Activated T-helper 1 cell treated with Interleukin-2 at 50 U/mL for 16 hours (primary cell): ENCODE measurements at places on chromosomes 16 and 17.

DNA sequence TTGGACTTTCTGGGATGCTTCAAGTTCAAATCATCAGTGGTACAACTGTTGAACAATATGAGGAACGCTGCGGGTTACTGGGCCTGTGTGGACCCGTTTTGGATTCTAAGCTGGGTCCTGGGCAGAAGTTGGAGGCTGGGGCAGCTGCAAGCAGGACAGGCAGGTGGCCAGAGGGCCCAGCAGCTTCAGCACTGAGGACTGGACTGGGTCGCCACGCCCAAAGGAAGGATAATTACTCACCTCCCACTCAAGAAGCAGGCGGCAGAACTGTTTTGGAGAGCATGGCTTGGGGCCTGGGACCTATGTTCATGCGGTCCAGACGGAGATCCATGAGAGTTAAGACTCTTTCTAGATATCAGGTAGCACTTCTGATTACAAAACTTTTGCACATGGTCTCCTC, 1.5 kb upstream of the ZNHIT3 start:
- no peak for DNase-seq

GRCh38 chr16:68426347-68426652, 22.0 kb downstream of the SMPD3 start:
- DNase-seq, result no peak

GRCh38 chr17:56708220-56708558, 114.7 kb downstream of the NOG start:
- no peak for DNase-seq

GRCh38 chr17:44749980-44750318, 8.8 kb upstream of the ADAM11 start:
- no peak for DNase-seq

DNA sequence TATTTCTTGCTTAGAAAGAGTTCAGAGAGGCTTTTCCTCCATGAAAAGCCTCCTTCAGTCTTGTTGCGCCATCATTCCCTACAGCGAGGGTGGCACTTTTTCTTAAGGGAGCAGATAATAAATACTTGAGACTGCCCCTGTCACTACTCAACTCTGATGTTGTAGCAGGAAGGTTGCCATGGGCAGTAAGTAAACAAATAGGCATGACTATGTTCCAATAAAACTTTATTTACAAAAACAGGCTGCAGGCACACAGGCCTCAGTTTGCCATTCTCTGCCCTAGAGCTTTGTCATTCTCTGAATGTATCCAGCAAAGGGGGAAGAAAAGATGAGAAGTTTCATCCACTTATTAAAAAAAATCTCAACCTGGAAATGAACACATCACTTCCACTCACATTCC, 60.4 kb downstream of the MYOCD start:
- DNase-seq, result no peak

DNA sequence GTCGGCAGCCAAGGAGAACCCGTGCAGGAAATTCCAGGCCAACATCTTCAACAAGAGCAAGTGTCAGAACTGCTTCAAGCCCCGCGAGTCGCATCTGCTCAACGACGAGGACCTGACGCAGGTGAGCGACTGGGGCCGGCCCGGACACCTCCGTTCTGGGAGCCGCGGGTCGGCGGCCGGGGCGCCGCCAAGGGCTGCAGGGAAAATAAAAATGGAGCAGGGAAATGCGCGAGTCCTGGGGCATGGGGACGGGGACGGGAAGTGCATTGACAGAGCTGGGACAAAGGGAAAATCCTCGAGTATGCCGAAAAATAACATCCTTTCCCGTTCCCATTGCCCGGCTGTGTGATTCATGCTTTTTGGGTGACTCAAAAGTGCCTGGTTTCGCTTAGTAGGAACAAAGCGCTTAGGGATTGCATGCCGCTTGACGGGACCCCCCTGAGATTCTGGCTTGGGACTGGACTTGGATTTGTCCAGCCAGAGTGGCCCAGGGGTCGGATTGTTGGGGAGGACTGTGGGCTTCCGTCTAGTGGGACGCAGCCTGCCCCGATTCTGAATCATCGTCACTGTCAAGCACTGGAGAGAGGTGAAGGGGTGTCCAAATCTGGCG, 699 bp downstream of the MPRIP start:
- no peak for DNase-seq

GRCh38 chr16:79076047-79076767, 524.3 kb downstream of the MAF start:
- DNase-seq, result no peak

GRCh38 chr17:45759761-45760160, 24.4 kb upstream of the CRHR1 start:
- no peak for DNase-seq

DNA sequence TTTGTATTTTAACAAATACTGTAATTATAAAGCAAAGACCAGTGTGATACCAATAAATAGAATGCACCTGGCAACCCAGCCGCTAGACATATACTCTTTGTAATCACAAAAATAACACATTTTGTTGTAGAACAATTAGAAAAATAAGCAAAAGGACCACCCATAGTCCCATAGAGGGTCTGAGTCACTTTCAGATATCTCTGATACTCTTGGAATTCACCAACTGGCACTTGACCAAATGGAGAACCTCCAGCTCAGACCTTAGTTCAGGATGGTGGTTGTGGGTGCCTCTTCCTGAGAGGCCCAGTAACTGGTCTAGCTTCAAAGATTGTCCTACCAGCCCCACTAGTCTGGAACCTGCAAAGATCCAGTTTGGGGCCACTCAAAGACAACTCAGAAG, 789 bp upstream of the TERF2 start:
- DNase-seq, result no peak

GRCh38 chr16:89253548-89254287, 36.2 kb downstream of the ZNF778 start:
- no peak for DNase-seq

- DNase-seq, result no peak
Observed at GRCh38 chr16:2986623-2987188, 6.5 kb upstream of the PKMYT1 start.

- DNase-seq, result no peak
Observed at GRCh38 chr17:2025622-2026309, 632 bp upstream of the RTN4RL1 start.

- DNase-seq, result no peak
Observed at GRCh38 chr17:55453839-55454557, 32.4 kb upstream of the MMD start.

GRCh38 chr17:34195987-34196386, 59.1 kb upstream of the CCL2 start:
- no peak for DNase-seq

GRCh38 chr17:57006040-57006439, 28.1 kb downstream of the SCPEP1 start:
- DNase-seq, result no peak

- no peak for DNase-seq
Observed at GRCh38 chr16:26856791-26857190, 209.9 kb upstream of the C16orf82 start.

DNA sequence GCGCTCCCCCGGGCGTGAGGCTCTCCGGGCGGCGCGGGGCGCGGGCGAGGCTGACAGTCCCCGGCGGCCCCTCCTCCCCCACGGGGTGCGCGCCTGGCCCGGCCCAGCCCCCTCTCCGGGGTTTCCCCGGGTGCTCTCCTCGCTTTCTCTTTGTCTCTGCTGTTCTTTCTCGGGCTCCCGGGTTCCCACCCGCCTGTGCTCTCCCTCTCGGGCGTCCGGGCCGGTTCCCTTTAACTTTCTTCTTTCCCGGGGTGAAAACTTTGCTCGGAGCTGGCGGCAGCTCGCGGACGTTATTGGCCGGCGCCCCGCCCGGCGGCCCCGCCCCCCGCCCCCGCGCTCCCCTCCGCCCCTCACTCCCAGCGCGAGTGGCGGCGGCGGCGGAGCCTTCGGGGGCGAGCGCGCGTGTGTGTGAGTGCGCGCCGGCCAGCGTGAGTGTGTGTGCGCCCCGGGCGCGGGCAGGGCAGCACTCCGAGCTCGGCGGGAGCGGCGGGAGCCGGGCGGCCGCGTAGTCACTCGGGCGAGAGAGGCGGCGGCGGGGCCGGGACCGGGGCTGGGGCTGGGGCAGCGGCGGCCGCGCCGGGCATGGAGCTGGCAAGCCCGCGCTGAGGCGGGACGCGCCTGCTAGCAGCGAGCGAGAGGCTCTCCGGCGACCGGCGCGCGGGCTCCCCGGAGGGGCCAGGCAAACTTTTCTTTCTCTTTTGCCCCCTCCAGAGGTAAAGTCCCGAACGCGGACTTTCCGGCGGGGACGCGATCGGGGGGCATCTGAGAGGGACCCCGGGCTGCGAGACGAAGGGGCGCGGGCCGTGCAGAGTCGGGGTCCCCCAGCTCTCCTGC, at the start of gene NTN1:
NTN1 (plus strand) TSS at position 353 of the 834 bp plus-strand sequence. CDS start 864 bp downstream, outside the sequence.
- no peak for DNase-seq
